ENCODE measurements at places on chromosomes 13 and 19.

GRCh38 chr13:32955881-32956594 lies 60.2 kb upstream of the KL start:
- DNase-seq, result no peak

- no peak for DNase-seq
Observed at GRCh38 chr19:35225951-35226350, 2.6 kb downstream of the FAM187B start.

DNA sequence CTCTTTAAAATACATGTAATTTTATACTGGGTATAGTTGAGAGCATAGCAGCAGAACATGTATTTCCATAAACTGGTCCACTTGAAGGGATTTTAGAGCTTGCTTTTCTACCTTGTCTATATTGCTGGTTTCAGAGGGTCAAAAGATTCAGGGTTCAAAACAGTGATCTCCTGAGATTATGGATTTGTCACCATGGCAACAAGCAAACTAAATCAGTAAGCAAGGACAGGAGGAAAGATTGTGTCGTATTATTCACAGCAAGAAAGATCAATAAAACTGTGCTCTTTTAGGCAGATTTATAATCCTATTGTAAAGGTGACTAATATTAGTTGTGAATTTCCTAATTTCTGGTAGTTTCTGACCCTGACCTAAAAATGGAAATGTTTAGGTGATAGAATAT lies 496.4 kb downstream of the LMO7 start:
- DNase-seq, result no peak

DNA sequence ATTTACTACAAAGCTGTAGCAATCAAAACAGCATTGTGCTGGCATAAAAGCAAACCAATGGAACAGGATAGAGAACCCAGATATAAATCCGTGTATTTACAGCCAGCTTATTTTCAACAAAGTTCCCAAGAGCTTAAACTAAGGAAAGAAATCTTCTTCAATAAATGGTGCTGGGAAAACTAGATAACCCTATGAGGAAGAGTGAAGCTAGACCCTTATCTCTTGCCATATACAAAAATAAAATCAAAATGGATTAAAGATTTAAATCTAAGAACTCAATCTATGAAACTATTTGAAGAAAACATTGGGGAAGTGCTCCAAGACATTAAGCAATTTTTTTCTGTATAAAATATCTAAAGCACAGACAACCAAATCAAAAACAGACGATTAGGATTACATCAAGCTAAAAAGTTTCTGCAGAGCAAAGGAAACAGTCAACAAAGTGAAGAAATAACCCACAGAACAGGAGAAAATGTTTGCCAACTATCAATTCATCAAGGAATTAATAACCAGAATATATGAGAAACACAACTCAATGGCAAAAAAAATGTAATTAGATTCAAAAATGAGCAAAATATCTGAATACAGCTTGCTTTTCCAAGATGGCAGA lies 480.7 kb downstream of the LMO7 start:
- no peak for DNase-seq

GRCh38 chr19:11708457-11708856 lies 30.3 kb downstream of the ZNF823 start:
- no peak for DNase-seq

GRCh38 chr19:408441-408901 lies 476 bp downstream of the C2CD4C start:
- no peak for DNase-seq

DNA sequence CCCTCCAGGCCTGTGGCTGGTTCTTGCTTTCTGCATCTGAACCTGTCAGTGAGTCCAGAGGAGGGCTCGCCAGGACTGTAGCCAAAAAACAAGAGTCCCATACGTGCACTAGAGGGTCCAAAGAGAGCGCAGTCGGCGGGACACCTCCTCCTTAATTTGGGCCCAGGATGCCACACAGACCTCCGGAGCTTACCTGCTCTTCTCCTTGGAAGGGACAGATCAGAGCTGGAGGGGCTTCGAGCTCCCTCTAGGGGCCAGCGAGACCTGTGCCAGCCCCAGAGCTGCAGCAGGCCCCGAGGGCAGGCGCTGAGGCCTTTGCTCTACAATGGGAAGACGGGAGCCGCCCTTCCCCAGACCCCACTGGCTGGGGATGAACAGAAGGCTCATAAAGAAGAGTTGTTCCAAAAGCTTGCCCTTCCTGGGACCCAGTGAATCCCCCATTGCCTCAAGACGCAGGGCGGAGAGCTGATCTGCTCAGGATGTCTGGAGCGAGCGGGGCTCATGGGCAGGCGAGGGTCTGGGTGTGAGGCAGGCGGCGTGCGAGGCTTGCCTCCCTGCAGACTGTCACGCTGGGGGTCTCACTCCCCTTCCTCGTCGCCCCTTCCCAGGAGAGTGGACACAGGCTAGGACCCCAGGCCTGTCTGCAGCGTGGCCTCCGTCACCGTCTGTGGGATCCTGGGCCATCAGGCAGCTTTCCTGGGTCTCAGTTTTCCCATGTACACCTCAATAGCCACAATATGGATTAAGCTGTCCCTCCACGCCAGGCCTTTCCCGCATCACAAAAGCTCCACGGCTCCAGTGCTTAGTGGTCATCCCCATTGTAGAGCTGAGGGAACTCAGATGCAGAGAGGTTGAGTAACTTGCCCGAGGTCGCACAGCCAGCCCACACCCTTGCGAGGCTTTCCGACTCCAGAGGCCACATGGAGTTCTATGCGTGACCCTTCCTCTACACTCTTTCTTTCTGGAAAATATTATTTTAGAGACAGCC lies 46.9 kb upstream of the VSTM2B start:
- no peak for DNase-seq

- no peak for DNase-seq
Observed at GRCh38 chr19:48896191-48896720, 2.3 kb downstream of the TULP2 start.

DNA sequence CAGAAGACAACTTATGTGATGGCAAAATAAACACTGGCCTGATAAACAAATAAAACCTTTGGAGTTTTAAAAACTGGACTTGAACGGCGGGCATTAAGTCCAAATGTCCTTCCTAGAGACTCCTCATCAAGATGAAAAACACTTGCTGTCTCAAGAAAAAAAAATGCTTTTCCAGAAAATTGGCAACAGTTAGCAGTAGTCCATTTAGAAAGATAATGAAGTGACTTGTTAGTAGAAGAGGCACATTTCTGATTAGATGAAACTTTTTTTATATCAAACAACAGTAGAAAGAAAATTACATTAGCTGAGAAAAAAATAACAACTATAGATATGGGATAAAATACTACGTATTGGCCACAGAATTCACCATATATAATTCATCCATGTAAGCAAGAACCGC lies 1750.7 kb upstream of the PCDH20 start:
- no peak for DNase-seq

GRCh38 chr19:17357724-17358123 lies 19.4 kb downstream of the PLVAP start:
- DNase-seq, result no peak

DNA sequence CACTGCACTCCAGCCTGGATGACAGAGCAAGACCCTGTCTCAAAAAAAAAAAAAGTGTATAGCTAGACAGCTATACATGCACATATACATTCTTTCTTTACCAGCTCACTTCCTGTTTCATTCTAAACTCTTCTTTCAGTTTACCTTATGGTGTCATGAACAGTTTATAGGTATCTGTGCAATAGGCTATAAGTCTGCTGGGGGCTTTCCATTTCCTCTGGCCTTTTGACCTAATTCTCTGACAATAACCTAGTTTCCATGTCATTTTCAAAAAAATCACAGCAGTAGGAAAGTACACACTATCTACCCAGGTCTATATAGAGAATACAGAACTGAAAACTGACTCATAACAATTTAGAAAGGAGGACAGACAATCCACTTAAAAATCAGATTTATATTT lies 24.4 kb upstream of the URAD start:
- no peak for DNase-seq

- no peak for DNase-seq
Observed at GRCh38 chr19:10332158-10332964, 968 bp downstream of the RAVER1 start.

- no peak for DNase-seq
Observed at GRCh38 chr13:50894012-50894411, 15.6 kb upstream of the RNASEH2B start.

- no peak for DNase-seq
Observed at GRCh38 chr13:76735641-76736040, 150.6 kb downstream of the KCTD12 start.

DNA sequence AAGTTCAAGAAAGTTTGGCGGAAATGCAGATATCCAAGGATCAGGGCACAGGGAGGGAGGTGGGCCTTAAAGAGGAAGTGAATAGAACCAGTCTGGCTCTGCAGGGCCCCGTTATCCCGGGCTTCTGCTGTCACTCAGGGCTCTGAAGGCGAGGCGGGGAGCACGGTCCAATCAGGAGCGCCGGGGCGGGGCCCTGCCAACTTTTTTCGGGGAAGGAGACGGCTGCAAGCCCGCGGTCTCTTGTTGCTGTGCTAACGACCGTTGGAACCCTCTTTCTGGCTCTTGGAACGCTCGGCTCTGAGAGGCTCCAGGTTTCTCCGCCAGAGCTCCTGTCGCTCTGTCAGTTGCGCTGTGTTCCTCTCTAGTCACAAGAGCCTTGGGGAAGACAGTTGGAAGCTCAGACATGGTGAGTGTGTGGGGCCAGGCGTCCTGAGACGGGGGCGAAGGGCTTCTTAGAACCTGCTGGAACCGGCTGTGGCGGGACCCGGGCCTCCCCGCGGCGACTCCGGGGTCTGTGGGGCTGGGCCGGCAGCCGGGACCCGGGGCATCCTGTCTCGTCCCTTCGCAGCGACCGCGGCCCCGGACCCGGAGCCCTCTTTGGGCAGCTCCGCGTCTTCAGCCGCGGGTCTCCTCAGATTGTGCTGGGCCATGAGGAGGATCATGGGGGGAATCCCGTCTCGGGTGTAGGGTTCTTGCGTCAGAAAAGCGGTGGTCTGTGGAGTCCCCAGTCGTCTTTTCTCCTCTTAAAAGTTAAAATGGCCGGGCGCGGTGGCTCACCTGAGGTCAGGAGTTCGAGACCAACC lies 27.7 kb downstream of the ZNF844 start:
- peak; percentile 52 for DNase-seq

GRCh38 chr13:53638040-53638439 lies 609.4 kb downstream of the OLFM4 start:
- no peak for DNase-seq

DNA sequence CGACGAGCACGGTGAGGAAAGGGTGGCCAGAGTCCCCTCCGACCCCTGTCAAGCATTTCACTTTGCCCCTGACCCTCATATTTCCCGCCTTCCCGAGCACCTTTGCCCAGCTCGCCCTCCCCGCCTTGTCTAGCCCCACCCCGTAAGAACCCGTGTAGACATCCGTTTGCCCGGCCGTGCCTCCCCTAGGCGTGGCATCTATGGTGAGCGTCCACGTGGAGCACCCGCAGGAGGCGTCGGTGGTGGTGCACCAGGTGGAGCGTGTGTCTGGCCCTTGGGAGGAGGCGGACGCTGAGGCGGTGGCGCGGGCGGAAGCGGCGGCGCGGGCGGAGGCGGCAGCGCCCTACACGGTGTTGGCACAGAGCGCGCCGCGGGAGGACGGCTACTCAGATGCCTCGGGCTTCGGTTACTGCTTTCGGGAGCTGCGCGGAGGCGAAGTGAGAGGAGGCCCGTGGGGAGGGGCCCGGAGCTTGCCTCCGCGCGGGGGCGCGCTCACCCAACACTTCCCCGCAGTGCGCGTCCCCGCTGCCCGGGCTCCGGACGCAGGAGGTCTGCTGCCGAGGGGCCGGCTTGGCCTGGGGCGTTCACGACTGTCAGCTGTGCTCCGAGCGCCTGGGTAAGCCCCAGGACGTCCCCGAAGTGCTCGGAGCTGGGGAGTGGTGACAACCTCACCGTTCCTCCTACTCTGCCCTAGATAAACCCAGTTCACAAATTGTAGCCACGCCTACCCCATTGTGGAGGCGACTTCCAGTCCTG lies 4.2 kb downstream of the LTBP4 start:
- DNase-seq, result peak; percentile 48

DNA sequence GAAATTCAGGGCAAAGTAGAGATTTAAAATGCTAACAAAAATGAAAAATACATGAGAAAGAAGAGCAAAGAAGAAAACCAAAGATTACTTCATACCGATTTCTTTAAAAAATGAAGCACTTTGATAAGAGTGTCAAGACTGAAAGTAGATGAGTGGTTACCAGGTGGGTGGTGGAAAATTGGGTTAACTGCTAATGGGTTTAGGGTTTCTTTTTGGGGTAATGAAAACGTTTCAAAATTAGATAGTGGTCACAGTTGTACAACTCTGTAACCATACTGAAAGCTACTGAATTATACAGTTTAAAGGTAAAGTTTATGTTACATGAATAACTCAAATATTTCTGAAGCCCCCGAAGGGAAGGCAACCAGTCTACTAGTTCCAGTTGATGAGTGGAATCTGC lies 179.4 kb downstream of the NDFIP2 start:
- no peak for DNase-seq

- DNase-seq, result no peak
Observed at GRCh38 chr13:77857531-77858209, 61.0 kb downstream of the EDNRB start.

- no peak for DNase-seq
Observed at GRCh38 chr19:45863840-45864628, at the start of gene FOXA3. FOXA3 (plus strand) TSS chr19:45864326; CDS start chr19:45864457, 131 bp downstream.

DNA sequence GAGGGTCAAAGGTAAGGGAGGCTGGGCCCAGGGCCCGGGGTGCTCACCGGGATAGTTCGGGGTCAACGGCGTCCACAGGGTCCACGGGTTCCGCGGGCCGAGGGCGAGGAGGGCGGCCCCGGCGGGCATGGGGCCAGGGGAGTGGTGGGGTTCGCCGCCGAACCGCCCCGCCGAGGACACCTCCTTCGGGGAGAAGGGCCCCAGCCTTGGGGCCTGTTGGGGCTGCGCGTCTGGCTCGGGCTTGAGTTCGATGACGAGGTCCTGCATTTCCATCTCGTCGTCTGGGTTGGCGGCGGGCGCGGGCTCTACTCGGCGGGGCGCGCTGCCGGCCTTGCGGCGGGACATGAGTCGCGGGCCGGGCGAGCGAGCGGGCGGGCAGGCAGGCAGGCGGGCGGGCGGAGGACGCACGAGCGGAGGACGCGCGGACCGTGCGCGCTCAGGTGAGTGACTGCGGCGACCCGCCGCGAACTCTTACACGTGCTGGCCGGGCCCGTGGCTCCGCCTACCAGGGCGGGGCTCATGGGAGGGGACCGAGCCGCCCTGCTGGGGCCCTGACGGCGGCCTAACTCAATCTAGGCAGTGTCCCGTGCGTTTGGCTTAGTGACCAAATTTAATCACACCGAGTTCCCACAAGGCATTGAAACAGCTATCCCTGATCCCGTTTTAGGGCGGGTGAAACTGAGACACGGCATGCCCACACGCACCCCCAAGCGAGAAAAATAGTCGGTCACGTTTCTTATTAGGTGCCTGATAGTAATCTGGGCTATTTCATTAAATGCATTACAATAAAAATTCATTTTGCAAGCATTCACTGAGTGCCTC lies at the start of gene ZNF296:
Gene ZNF296 (minus strand): TSS at position 450 of the 822 bp plus-strand sequence. CDS start 105 bp downstream, at position 345.
- no peak for DNase-seq

GRCh38 chr19:13001502-13002165 lies 6.4 kb downstream of the NFIX start:
- peak; percentile 78 for DNase-seq
